ENCODE measurements at places on chromosomes 6 and 20.
A peak's percentile ranks its signal among the peaks of the same experiment; 100 is the strongest.

DNA sequence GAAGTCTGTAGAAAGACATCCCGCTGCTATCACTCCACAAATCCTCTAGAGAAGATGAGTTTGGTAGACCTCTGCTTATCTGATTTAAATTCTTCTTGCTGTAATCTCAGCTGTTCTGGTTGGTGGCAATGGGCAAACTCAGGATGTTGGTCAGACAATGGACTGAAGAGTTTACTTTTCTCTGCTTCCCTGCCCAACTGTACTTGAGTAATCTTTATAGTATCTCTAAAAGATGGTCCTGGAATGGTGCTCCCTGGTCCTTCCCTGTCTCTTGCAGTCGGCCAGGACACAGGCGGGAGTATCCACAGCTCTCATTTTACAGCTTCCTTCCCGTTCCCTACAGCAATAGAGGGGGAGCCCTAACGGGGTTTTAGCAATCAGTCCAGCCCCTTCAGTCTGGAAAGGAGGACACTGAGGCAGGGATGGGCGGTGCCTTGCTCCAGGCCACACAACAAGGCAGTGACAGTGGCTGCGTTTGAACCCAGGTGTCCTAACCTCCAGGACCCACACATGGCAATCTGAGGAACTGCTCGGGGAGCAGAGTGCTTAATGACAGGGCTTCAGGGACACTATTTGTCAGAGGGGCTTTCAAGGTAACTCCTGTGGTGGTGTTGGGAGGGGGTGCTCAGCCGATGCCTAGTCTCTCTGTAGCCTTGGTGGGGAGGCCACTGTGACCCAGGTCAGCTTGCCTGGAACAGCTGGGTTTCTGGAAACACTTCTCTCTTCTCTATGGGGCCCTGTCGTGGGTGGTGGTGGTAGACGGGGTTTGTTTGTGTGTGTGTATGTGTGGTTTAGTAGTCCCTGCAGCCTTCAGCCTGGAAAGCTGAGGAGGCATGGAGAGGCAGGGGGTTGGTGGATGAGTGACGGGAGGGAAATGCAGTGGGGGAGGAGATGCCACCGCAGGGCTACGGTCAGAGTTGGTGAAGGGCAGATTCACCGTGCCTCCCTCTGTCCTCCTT, 9.5 kb upstream of the VEGFA start:
- DNase-seq = no peak

DNA sequence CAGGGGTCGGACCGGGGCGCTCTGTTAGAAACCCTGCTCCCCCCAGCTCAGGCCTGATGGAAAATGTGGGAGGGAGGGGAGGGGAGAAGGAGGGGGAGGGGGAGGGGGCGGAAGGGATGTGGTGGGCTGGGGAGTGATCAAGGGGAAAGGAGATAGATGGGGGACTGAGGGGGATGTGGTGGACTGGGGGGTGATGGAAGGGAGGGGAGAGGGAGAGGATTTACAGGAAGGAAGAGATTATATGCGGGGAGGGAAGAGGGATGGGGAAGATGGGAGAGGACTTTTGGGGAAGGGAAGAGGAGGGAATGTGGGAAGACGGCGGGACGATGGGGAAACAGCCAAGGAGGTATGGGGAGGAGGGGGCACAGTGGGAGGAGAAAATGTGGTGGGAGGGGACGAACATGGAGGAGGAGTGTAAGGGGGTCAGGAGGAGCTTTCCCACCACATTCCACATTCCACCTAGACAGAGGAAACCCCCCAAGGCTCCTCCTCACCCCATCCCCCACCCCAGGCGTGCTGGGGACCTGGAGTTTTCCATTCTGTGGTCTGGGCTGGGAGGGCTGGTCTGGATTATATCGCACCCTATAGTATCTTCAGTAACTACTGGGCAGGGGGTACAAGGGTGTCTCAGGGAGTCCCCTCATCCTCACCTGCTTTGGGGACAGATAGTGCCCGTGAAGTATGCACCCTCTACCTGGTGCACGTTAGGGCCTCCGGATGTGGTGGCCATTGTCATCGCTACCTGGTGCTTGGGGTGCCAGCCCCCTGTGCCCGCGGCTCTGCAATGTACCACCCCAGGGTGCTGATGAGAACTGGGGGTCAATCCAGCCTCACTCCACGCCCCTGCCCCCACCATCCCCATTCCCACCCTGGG, 578 bp upstream of the PTGIS start:
- DNase-seq = no peak

DNA sequence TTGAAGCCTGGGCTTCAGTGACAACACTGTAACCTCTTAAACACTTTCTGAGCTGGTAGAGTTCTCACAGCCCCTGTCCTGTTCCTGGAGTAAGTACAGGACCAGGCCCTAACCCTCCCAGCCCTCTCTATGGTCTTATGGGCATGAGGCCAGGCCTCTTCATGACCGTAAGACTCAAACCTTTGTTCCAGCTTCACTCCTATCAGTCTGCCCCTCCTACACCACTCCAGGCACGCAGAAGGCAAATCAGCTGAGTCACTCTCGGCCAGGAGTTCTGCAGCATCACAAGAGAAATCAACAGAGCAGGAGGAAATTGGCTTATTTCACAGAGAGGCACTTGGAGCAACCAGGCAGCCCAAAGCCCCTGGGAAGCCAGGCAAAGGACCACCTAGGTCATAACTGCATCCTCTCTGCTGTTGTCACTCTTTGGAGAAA, 25.3 kb upstream of the CHD6 start:
- DNase-seq = no peak

- DNase-seq = no peak
Observed at GRCh38 chr20:11128220-11128718, 454.5 kb upstream of the JAG1 start.

- DNase-seq = no peak
Observed at GRCh38 chr20:48592107-48592940, 235.5 kb downstream of the PREX1 start.

DNA sequence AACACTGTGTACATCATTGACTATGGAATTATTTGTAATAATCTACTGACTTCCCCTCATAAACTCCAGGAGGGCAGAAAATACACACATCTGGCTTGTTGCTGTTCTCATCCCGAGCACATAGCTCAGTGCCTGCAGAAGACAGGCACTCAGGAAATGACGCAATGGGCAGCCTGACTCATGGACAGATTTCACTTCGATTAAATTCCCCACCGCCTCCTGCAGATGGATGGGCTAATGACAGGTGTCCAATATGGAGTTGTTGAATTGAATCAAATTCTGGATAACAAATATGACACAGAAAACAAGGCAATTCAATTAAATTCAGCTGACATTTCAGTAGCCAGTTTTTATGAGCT, 9.1 kb downstream of the ANKRD60 start:
- no peak for DNase-seq

DNA sequence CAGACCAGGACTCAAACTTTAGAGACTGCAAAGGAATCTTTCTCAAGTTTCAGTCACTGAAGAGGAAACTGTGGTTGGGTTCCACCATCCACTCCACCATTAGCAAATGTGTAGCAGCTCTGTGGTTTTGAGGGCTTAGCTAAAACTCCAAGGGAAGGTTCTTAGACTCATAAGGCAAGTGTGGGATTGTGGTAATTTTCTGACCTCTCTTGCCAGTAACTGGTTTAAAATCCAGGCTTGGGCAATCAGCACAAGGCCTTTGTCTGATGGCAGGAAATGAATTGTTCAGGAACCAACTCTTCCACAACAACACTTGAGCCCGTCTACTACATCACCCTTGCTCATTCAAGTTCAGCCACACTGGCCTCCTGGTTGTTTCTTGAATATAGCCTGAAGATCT, 68.6 kb upstream of the FBXL4 start:
- no peak for DNase-seq

DNA sequence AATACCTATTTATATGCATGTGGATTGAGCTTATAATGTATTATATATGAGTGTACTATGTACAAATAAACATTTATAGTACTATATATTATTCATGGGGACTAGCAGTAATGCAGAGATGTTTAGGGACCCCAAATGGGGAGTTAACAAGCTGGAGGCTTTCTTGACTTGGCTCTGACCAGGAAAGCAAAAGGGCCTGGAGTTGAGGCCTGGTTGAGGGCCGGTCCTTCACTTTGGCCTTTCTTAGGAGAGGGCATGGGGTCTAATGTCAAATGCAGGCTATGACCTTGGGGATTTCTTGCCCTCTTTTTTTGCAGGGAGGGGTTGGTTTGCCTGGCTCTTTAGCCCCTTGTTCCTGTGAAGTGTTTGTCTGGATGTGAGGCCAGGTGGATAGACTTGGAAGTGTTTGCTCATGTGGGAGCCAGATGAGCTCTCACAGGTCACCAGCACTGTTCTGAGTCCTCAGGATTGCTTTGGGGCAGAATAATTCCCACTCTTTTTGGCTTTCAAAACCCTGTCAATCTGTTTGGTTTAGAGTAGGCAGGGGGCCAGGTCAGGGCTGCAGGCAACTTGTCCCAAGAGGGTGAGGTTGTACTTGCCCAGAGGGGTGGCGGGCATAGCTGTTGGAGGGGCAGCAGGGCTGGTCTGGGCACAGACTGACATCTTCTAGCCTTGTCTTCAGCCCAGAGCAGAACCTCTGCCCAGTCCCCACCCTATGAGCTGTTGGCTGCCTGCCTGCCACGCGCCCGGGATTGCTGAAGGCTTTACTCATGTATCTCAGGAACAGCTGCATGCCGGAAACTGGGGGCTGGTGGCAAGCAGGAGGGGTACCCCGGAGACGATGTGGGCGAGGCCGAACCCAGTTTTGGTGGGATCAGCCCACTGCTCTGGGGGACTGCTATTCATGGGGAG, 14.6 kb downstream of the TJAP1 start:
- no peak for DNase-seq

- no peak for DNase-seq
Observed at GRCh38 chr20:46784436-46785127, 75.1 kb downstream of the SLC2A10 start.

DNA sequence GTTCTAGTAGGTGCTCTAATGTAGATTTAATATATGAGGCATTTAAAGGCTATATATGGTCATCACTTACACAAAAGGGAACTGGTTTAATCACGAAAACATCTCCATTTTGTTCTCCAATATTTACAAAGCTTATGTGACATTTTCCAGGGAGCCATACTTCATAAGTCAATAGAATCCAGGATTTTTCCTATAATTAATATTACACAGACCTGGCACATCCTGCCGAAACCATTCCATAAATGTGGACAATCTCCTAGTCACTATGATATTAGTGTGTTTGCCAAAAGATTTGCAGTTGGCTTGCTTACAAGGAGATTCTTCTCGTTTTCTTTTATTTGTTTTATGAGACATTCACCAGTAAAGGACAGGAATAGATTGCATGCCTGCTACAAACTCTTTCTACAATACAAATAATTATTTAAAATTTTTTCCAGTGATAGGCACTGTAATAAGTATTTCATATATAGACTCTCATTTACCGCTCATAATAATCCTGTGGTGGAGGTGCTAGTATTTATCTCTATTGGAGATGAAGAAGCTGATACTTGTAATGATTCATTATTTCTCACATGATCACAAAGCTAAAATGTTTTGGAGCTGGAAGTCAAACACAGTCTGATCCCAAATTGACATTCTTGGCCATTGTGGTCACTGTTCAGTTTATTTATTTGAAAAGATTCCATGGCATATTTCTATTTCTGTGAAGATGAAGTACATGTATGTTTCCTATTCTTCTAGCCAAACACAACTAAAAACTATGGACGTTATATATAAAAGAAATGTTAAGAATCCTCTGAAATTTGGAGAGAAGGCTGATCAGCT, 597.0 kb downstream of the HTR1B start:
- DNase-seq = no peak

- DNase-seq = no peak
Observed at GRCh38 chr6:120899932-120900331, 434.3 kb downstream of the TBC1D32 start.

- DNase-seq = no peak
Observed at GRCh38 chr20:13322198-13322597, 101.1 kb downstream of the ISM1 start.

DNA sequence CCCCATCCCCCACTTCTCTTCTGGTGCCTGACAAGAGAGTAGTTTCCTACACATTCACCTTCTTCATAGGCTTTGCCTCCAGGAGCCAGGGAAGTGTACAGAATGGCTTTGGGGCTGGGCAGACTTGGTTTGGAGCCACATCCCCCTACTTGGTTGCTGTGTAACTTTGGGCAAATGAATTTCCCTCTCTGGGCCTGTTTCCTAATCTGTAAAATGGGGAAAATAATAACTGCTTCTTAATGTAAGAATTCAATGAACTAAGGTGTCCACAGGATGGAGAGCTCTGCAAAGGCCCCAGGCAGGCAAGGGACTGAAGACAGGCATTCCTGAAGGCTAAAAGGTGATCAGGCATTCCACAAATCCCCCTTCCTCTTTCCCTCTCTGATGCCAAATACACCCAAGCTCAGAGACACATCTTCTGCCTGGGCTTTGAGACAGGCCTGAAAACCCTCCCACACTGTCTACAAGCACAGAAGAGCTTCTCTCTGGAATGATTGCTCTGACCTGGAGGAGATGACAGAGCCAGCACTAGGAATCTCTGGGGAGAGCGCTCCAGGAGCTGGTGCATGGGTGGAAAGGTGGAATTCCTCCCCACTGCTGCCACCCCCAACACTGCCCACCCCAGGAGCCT, 6.9 kb upstream of the C20orf203 start:
- DNase-seq = no peak

- DNase-seq = no peak
Observed at GRCh38 chr6:97123112-97123511, 159.9 kb downstream of the MMS22L start.

- DNase-seq = no peak
Observed at GRCh38 chr6:127119102-127120022, 891 bp downstream of the RSPO3 start.

DNA sequence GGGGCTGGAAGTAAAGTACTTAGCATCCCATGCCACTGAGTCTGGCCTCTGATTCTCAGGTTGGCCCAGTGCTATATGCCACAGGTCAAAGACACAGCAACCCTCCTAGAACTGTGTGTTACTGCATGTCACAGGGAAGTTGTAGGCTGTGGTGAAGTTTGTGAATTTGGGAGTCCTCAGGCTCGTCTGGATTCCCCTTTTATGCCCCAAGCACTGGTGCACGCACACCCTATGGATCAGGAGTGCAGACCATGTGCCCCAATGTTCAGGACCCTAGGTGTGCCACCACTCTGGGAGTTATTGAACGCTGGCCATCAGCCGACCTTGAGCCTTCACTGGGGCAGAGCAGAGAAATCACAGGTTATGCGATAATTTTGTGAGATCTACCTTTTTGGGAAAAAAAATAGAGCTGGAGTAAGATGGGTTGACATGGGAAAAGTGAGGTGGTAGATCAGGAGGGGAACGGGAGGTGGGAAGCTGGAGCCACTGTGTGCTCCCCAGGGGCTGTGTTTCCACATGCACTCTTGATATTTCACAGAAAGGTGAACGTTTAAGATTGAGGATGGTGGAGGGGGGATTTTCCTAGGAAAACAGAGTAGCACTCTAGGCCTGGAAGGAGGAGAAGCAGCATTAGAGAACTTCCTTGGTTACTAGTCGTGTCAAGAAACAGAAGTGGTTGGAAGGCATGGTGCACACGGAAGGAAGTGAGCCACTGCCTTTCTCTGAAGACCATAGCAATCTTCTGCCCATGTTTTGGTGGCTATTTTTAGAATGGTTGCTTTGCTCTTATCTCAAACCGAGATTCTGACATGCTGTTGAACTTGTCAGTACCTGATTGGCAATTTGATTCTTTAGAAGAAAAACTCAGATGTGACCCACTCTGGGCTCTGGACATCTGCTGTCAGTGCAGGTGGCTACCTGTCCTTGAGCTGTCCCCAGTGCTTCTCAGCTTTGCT, 44.1 kb downstream of the DUSP22 start:
- peak; percentile 25 for DNase-seq
